ENCODE measurements at places on chromosomes 1 and 21.

- no peak for DNase-seq
Measured at GRCh38 chr1:9726905-9727595, 75.5 kb downstream of the PIK3CD start.

- DNase-seq, result no peak
Measured at GRCh38 chr1:230700132-230700531, 13.8 kb downstream of the AGT start.

- DNase-seq, result no peak
Measured at GRCh38 chr1:162144853-162145252, 75.4 kb downstream of the NOS1AP start.

DNA sequence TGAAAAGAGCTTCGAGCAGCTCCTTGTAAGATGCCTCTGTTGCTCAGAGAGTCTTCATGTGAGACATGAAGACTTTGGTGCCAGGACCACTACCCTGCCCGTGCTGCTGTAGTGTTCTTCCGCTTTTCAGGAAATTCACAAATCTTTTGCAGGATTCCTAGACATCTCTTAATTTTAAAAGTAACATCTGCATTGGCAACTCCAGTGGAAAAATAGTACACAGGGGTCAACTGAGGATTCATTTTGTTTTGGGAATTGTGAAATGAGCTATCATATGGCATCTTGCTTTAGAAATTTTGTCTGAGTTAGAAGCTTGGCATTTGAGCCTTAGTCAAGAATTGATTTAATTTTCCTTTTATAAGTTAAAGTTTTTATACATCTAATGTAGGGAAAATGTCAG lies 7.2 kb downstream of the PRDM2 start:
- DNase-seq, result no peak

DNA sequence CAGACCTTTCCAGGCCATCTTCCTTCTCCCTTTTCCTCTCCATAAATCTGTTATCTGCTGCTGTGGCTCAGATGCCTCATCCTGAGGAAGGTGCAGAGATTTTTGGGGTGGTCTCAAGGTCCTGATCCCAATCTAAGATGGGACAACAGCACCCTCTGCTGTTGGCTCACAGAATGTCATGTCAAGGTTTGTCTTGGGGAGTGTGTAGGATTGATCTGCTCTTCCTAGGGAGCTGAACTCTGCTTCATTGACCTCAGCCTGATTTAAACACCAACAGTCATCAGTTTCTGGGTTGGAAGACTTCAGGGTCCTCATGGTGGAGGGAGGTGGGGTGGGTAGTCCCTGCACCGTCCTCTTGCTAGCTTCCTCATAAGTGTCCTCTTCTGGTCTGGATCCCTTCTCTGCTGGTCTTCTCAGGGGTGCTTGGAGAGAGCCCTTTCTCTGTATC lies 62.8 kb upstream of the LAX1 start:
- DNase-seq, result no peak

GRCh38 chr1:38815903-38816627 lies 43.5 kb downstream of the RRAGC start:
- DNase-seq, result no peak

DNA sequence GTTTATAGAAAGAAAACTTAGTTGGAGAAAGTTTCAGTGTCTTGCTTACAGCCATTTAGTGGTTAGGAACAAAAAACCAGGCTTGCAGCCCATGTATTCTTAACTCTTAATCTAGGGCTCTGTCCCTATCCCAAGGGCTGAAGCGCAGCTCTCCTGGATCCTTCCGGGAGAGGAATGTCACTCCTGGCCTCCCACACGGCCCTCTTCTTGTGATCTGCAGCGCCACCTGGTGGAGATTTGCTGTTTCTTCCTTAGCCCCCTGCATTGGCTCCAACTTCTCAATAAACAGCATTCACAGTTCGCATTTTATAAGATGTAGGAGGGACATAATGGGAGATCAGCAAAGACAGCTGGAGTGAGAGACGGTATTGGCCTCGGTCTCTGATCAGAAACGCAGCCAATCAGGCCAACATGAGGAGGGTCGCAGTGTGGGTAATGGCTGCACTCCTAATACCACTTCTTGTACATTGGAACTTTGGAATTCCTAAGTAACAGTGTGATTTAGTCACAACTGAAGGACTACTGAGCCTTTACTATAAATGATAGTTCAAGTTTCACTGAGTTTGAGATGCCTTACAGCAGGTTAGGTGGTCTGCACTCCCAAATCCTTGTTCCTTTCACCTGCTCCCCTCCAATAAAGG lies 283.4 kb downstream of the ASTN1 start:
- DNase-seq, result peak; percentile 74
